Stimulated activated CD8-positive, alpha-beta memory T cell treated with anti-CD3 and anti-CD28 coated beads, Interleukin-2, amount 100 ng/mL, for 48 hours (primary cell): ENCODE measurements at places on chromosomes 12 and 14.

- no peak for DNase-seq
These were observed 12.0 kb downstream of the SLC15A4 start for GRCh38 chr12:128811806-128812205.

- no peak for DNase-seq
These were observed 18.1 kb downstream of the RAB21 start for GRCh38 chr12:71772735-71773134.

GRCh38 chr14:31241450-31242114 lies 34.0 kb upstream of the HECTD1 start:
- no peak for DNase-seq

- no peak for DNase-seq
These were observed 140.4 kb upstream of the NRXN3 start for GRCh38 chr14:78029601-78030372.

- DNase-seq = no peak
These were observed 39.7 kb downstream of the PPTC7 start for GRCh38 chr12:110543252-110543959.

- no peak for DNase-seq
These were observed 37.5 kb downstream of the EID3 start for GRCh38 chr12:104340925-104341611.

DNA sequence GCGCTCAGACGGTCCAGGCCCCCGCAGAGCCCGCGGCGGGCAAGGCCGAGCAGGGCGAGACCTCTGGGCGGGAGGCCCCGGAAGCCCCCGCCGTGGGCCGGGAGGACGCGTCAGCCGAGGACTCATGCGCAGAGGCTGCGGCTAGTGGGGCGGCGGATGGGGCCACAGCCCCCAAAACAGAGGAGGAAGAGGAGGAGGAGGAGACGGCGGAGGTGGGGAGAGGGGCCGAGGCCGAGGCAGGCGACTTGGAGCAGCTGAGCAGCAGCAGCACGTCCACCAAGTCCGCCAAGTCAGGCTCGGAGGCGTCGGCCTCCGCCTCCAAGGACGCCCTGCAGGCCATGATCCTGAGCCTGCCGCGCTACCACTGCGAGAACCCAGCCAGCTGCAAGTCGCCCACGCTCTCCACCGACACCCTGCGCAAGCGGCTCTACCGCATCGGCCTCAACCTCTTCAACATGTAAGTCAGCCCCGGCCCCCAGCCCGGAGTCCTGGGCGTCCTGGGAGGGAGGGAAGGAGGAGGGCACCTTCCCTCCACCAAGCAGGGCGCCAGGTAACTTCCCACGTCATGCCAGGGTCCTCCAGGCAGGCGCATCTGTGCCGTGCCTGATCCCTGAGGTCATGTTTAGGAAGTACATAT lies 72.4 kb downstream of the IQSEC3 start:
- DNase-seq = peak; percentile 20

DNA sequence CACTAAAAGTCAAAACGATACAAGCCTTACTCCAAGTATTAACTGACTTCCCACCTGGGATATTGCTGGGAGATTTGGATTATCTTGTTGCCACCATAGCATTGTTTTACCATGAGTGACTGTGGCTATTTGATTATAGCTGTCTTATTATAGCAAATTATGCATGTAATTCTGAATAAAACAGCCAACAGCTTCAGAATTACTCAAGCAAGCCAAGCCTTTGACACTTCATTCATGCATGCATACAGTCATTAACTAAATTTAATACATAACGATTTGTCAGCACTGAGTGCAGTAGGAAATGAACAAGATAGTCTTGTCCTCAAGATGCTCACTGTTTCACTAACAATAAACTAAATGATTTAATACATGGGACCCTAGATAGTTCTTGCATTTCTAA lies 133.0 kb upstream of the FRMD6 start:
- no peak for DNase-seq

- peak; percentile 54 for DNase-seq
These were observed 41.9 kb upstream of the NCOR2 start for GRCh38 chr12:124609041-124609989.

DNA sequence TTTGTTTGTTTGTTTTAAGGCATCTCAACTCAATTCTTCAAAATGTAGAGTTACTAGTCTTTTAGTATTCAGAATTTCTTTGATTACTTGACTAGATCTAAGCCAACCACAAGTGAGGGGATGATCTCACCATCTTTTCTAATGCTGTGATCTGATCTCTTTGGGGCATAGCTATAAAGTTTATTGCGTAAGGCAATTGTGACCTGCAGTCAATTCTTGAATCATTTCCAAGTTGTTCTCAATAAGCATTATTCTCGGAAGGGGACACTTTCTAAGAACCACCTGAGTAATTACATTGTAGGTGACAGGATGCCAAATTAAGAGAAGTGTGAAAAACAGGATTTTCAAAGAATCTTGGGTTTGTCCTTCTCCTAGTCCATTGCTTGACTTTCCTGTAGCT lies 13.1 kb downstream of the DACT1 start:
- DNase-seq = no peak

DNA sequence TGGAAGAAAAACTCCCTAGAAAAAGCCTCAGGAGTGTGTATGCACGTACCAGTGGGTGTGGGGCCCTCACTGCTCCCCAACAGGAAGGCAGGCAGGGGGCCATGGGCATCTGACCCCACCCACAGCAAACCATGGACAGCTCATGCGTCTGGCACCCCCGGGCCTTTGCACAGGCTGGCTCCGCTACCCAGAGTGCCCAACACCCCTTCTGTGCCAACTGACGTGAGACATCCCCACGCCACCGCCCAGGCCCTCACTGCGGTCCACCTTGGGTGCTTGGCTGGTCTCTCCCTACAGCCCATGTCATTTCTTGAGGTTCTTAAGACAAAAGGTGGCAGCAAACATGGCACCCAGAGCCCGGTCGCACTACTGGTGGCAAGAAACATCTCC lies 91.4 kb downstream of the NCOR2 start:
- no peak for DNase-seq

- DNase-seq = peak; percentile 50
These were observed at the start of gene ZBTB42 for GRCh38 chr14:104800771-104801519. ZBTB42 (plus strand) TSS chr14:104801101; CDS start chr14:104801198, 97 bp downstream.

- DNase-seq = no peak
These were observed 284.7 kb downstream of the DUSP6 start for GRCh38 chr12:89067421-89068187.

DNA sequence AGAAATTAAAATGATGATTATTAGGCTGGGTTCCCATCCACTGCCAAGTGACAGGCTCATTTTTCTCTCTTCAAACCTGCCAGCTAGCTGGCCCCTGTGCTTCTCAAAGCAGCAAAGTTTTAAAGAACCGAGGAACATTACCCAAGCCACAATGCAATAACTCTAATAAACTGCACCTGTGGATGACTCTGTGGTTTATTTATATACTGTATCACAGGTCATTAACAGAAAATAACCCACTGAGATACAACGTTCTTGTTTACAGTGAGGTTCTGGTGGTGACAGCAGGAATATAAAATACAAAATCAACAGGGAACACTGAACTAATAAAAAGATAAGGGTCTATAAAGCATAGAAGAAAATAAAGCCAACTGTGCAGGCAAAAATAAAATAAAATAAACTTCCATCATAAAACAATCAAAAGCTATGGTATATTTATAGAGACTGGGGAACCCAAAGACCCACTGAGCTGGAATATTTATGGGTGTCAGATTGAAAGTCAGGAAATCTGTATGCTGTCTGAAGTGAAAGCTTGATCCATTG lies 472.9 kb downstream of the NOVA1 start:
- DNase-seq = no peak

GRCh38 chr12:53985994-53986685 lies 1.2 kb downstream of the HOXC10 start:
- DNase-seq = no peak
